Right atrium auricular region (tissue), 2 donors: ENCODE measurements at places on chromosomes 11 and 22.

DNA sequence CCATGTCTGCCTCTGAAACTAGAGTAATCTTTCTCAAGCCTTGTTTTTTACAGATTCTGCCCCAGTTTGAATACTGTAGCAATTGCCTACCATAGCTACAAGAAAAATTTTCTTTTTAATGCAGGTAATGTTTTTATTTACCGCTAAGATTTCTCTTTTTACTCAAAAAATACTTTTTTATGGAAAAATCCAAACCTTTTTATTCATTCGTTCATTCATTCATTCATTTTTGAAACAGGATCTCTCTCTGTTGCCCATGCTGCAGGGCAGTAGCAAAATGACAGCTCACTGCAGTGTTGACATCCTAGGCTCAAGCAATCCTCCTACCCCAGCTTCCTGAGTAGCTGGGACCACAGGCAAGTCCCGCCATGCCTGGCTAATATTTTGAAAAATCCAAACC lies 2.7 kb upstream of the CPT1A start:
- DNase-seq: no peak

- no peak for DNase-seq
Measured at GRCh38 chr11:67289226-67289650, at the start of gene ANKRD13D. Gene ANKRD13D, plus strand, starts transcription at chr11:67289303. Its CDS starts 158 bp downstream, at chr11:67289461.

GRCh38 chr11:2825889-2826678 lies 59.5 kb downstream of the CDKN1C start:
- DNase-seq: peak; percentile 94

DNA sequence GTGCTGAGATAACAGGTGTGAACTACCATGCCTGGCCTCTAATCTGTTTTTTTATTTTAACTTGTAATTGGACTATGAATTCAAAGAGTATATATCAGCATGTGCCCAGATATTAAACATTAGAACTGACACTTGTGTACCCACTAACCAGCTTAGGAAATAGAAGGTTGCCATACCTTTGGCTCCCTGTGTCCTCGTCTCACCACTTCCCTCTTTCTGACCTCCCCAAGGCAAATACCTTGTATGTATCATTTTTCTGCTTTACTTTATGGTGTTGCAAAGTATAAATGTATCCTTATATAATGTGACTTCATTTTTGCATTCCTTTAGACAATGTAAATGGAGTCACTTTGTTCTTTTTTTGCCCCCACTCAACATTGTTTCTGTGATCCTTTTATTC lies 9.1 kb downstream of the PPP6R3 start:
- no peak for DNase-seq
